A673 (cell line): ENCODE measurements at places on chromosomes 2 and 18. TPM values are rescaled to one million over a fixed set of nuclear protein-coding genes. Genes with fewer than 3 reads are reported as not detected.
A peak's percentile ranks its signal among the peaks of the same experiment; 100 is the strongest.

- H3K36me3 ChIP-seq, result no peaks in the 10 kb centered on the region
- DNase-seq, result no peak
- H3K4me3 ChIP-seq, result no peak overlapping the region
- peaks cover 20% of the 10 kb centered on the region for H3K4me1 ChIP-seq
- H3K27ac ChIP-seq, result no peak overlapping the region
These were observed 74.9 kb downstream of the THADA start for GRCh38 chr2:43520919-43521318.

Gene CPLX4
- not detected in 2 replicates for total RNA-seq

Gene STARD6
- total RNA-seq, result not detected in 2 replicates

Gene FAM110C
- 1.2 and 2.6 TPM in 2 replicates for total RNA-seq

DNA sequence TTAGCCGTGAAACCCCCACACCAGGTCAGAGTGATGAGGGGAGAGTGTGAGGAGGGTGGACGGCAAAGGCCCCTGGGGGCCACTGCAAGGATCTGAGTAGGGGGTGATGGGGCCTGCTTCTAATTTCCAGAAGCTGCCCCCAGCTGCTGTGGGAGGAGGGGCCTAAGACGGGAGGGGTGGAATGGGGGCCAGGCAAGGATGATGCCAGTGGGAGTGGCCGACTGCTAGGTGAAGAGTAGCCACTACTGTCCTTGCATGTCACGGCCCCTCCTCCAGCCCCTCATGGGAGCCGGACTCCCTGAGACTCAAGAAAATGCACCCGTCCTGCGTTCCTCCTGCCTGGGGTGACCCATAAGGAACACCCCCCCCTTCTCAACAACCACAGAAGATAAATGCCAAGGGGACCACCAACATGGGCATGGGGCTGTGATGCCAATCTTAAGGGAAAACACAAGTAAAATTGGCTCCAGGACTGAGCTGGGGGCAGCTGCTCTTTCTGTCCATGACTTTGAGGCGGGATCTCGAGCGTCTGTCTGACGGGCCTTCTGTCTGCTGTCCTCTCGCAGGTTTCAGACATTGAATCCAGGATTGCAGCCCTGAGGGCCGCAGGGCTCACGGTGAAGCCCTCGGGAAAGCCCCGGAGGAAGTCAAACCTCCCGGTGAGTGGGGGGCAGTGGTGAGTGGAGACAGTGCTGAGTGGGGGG is 24.2 kb upstream of the PRLH start:
- H3K27me3 ChIP-seq, result no peaks in the 10 kb centered on the region
- no peak overlapping the region for H3K27ac ChIP-seq
- H3K4me3 ChIP-seq, result no peak overlapping the region
- DNase-seq, result no peak

DNA sequence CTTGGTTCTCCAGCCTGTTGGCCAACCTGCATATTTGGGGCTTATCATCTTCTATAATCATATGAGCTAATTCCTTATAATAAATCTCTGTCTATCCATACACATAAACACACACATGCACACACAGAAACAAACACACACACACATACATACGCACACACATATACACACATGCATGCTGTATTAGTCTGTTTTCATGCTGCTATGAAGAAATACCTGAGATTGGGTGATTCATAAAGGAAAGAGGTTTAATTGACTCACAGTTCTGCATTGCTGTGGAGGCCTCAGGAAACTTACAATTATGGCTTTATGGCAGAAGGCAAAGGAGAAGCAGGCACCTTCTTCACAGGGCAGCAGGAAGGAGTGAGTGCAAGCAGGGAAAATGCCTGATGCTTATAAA is 707.4 kb upstream of the CDH2 start:
- no peak overlapping the region for H3K4me3 ChIP-seq
- H3K36me3 ChIP-seq, result no peaks in the 10 kb centered on the region
- no peaks in the 10 kb centered on the region for H3K27me3 ChIP-seq
- H3K27ac ChIP-seq, result no peak overlapping the region

GRCh38 chr2:197189426-197190099 is 121.0 kb downstream of the ANKRD44 start:
- H3K27ac ChIP-seq, result no peak overlapping the region
- DNase-seq, result peak; percentile 17
- H3K4me3 ChIP-seq, result no peak overlapping the region
- H3K36me3 ChIP-seq, result no peaks in the 10 kb centered on the region

Gene AOX1
- 2.4 and 3.1 TPM in 2 replicates for total RNA-seq

- H3K27me3 ChIP-seq, result no peaks in the 10 kb centered on the region
- no peak for DNase-seq
- no peaks in the 10 kb centered on the region for H3K4me1 ChIP-seq
These were observed 14.2 kb downstream of the FLACC1 start for GRCh38 chr2:201342923-201343322.

DNA sequence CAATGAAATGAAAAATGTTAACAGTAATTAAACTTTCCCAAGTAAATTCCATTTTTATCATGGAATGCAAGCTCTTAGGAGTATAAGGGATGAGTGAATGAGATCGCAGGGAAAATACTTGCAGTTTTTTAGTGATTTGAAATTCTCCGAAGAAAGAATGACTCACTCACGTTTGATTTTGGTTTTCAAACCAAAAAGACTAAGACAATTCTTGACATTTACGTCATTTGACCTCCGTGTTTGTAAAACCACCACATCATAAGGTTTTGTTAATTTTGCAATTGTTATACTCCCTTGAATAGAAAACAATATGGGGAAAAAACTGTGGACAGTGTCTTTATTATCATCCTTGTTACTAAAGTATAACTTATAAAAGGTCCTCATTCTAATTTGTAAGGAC is 29.4 kb downstream of the COL4A4 start:
- H3K4me1 ChIP-seq, result no peaks in the 10 kb centered on the region
- no peaks in the 10 kb centered on the region for H3K36me3 ChIP-seq
- no peak overlapping the region for H3K27ac ChIP-seq
- no peaks in the 10 kb centered on the region for H3K27me3 ChIP-seq
- no peak for DNase-seq
- no peak overlapping the region for H3K4me3 ChIP-seq

GRCh38 chr2:23591111-23591510 is 206.1 kb downstream of the KLHL29 start:
- no peak overlapping the region for H3K4me3 ChIP-seq
- H3K27ac ChIP-seq, result no peak overlapping the region
- DNase-seq, result no peak

GRCh38 chr2:180978903-180979748 is 1.3 kb upstream of the UBE2E3 start:
- H3K27me3 ChIP-seq, result no peaks in the 10 kb centered on the region
- H3K4me1 ChIP-seq, result peaks cover 16% of the 10 kb centered on the region
- H3K4me3 ChIP-seq, result no peak overlapping the region
- H3K36me3 ChIP-seq, result peaks cover 5% of the 10 kb centered on the region

DNA sequence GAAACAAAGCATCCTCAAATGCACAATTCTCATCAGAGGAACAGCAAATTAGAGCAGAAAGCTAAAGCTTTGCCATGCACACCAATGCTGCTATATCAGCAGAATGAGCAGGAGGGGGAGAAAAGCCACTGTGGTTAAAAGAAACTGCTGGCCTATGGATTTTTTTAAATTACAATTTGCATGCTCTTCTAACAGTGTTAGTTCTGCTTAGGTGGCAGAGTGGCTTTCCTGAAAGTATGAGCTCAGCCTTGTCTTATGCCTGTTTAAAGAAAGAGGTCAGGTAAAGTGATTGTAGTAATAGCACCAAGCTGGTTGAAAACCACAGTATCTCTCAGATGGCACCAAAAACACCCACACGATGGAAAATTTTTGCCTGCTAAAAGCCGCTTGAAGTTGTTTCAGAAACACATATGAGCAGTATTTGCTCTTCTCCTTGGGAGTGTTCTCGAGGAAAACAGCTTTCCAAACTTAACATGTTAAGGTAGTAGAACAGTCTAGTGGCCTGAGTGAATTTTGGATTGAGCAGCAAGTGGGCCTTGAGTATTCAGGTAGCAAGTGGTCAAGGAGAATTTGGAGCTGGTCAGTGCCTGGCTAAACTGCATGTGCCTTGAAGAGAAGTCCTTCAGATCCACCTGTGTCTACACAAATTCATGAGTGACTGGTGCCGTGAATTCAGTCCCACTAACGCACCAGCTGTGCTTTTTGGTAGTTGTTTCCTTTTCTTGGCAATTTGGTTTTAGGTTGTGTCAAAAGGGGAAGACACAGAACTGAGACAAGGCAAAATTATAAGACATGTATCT is 19.6 kb upstream of the NDUFV2 start:
- no peaks in the 10 kb centered on the region for H3K27me3 ChIP-seq
- no peak overlapping the region for H3K4me3 ChIP-seq
- peak; percentile 23 for DNase-seq
- H3K4me1 ChIP-seq, result no peaks in the 10 kb centered on the region
- no peaks in the 10 kb centered on the region for H3K36me3 ChIP-seq

DNA sequence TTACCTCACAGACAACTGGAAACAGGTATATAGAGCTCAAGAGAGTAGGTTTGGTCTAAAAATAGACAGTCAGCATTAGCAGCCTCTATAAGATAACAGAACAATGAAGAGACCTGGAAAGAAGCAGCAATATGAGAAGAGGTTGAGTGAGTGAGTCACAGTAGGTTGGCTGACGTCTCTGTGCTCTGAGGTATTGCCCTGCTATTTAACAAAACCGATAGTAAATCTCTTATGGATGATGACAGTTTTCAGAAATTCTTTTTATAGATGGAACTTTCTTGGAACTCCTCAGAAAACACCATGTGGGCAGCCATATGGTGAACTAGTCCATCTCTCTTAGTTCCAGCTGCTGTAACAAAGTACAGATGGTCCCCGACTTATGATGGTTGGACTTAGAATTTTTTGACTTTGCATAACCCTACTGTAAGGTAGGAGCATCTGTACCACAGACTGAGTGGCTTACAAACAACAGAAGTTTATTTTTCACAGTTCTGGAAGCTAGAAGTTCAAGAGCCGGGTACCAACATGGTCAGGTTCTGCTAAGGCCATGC is 123.5 kb downstream of the MBD2 start:
- H3K27me3 ChIP-seq, result no peaks in the 10 kb centered on the region
- H3K4me3 ChIP-seq, result no peak overlapping the region
- no peaks in the 10 kb centered on the region for H3K36me3 ChIP-seq
- no peaks in the 10 kb centered on the region for H3K4me1 ChIP-seq
- DNase-seq, result no peak

- DNase-seq, result no peak
- H3K27ac ChIP-seq, result no peak overlapping the region
- H3K4me3 ChIP-seq, result no peak overlapping the region
- H3K4me1 ChIP-seq, result no peaks in the 10 kb centered on the region
- no peaks in the 10 kb centered on the region for H3K36me3 ChIP-seq
- H3K27me3 ChIP-seq, result peaks cover 12% of the 10 kb centered on the region
These were observed 115.7 kb downstream of the DNAH6 start for GRCh38 chr2:84631985-84632384.

DNA sequence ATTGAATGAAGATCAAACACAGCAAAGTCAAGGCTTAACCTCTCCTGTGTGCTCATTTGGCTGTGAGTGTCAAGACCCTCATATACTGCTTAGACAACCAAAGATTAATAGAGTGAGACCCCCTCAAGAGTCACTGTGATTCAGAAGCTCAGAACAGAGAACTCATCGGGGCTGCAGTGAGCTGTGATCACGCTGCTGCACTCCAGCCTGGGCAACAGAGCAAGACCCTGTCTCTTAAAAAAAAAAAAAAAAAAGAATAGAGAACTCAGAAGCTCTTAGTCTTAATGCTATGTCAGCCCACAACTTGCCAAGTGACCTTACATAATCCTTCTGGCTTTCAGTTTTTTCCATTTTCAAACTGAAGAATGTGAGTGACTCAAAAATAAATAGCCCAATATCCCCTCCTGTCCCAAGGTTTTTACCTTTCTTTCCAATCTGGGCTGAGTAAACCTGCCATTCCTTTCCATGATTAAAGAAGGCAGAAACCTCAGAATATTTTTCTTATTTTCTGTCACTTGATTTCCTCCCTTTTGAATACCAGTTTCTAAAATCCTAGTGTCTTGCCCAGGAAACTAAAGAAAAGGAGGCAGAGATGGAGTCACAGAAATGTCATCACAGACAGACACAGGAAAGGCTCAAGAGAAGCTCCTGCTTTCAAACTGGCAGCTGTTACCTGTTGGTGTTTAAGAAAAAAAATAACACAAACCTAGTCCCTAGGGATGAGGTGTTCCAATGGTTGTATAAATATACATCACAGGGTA is 102.4 kb downstream of the CACNB4 start:
- no peak for DNase-seq
- no peak overlapping the region for H3K27ac ChIP-seq
- H3K27me3 ChIP-seq, result peaks cover 10% of the 10 kb centered on the region
- no peaks in the 10 kb centered on the region for H3K4me1 ChIP-seq
- no peak overlapping the region for H3K4me3 ChIP-seq
- H3K36me3 ChIP-seq, result no peaks in the 10 kb centered on the region

- H3K27ac ChIP-seq, result no peak overlapping the region
- H3K4me1 ChIP-seq, result no peaks in the 10 kb centered on the region
- H3K36me3 ChIP-seq, result no peaks in the 10 kb centered on the region
- no peaks in the 10 kb centered on the region for H3K27me3 ChIP-seq
- H3K4me3 ChIP-seq, result no peak overlapping the region
These were observed 157.2 kb downstream of the BABAM2 start for GRCh38 chr2:28047681-28048080.

DNA sequence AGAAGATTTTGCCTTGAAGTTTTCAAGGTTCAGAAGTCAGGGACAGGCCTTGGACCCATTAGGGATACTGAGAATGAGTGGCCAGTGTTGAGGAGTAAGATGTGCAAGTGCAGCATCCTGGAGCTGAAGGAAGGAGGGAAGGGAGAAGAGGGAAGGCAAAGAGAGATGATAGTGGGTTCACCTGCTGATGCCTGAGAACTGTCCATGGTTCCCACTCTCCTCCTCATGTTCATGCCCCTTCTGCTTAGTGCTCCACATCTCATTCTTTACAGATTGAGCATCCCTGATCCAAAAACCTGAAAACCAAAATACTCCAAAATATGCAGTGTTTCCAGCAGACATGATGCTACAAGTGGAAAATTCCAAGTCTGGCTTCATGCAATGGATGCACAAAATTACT is 137.8 kb downstream of the CCDC102B start:
- no peaks in the 10 kb centered on the region for H3K27me3 ChIP-seq
- no peak for DNase-seq
- no peaks in the 10 kb centered on the region for H3K36me3 ChIP-seq
- H3K27ac ChIP-seq, result no peak overlapping the region
- peaks cover 3% of the 10 kb centered on the region for H3K4me1 ChIP-seq
- no peak overlapping the region for H3K4me3 ChIP-seq
